CD4-positive, CD25-positive, alpha-beta regulatory T cell (primary cell): ENCODE measurements at places on chromosomes 2 and 18. TPM values are rescaled to one million over a fixed set of nuclear protein-coding genes. Genes with fewer than 3 reads are reported as not detected.

LIPG gene
- total RNA-seq = not detected

DNA sequence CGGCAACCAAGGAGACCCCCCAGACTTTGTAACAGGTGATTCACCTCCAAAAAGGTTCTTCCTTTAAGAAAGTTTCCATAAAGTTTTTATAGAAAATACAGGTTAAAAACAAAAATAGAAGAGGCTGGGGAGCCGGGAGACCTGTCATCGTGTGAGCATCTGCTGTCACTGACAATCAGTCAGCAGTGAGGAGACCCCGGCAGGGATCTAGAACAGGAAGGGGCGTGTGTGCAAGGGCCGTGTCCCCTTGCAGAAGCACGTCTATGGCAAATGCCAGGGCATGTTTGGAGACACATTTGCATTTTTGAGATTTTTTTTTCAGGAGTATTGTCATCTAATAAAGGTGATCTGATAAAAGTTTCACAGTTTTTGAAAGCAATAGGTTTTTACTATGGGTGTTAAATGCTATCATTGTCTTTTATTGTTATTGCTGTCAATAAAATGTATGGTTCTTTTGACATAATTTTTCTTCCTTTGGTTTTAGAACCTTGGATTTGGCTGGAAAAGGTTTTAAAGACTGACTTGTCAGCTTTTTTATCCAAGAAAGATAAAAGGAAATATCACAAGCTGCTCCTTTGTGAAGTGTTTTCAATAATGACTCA lies 52.1 kb downstream of the MTCL1 start:
- no peak overlapping the region for H3K4me3 ChIP-seq
- no peak for DNase-seq
- no peak overlapping the region for H3K27ac ChIP-seq

GRCh38 chr2:73642338-73643018 lies at the start of gene NAT8:
NAT8 (minus strand) TSS chr2:73642422; CDS start chr2:73641628, 794 bp downstream.
- no peak within 1 kb of the TSS for H3K4me3 ChIP-seq
- no peaks in the 10 kb centered on the region for H3K4me1 ChIP-seq
- H3K27me3 ChIP-seq = no peaks in the 10 kb centered on the region
- no peak within 1 kb of the TSS for H3K27ac ChIP-seq
- no peak for DNase-seq

INSIG2 gene
- 11.3 TPM for total RNA-seq

SLC5A7 gene
- not detected for total RNA-seq

AQP4 gene
- total RNA-seq = not detected

TSPYL6 gene
- total RNA-seq = not detected

GRB14 gene
- total RNA-seq = 0.69 TPM

DNA sequence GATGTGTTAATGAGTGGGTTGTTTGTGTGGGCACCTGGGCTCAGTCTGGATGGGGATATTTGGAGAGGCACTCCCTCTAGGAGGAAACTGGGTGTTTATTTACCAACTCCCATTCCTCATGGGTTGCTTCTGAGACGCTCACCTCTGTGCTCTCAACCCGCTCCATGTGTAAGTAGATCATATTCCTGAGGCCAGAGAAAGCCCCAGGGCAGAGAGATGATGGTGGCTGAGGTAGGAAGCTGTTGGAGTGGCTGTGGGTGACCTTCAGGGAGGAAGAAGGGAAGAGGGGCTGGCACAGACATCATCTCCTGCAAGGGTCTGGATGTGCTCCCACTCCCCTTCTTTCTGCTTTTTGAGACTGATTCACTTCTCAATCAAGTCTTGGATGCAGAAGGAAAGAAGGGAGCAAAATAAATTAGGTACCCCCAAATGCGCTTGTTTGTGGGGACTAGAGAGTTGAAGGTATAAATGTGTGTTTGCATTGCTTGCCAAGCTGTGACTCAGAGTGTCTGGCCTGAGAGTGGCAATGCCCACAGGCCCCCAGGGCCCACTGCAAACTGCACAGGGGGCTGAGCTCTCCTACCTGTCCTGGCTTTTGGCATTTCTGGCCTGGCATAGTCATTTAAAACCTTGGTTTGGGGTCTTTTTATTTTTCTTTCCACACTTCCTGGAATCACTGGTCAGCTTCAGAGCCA lies 57.2 kb upstream of the TNP1 start:
- no peak for DNase-seq
- H3K4me1 ChIP-seq = no peaks in the 10 kb centered on the region
- no peaks in the 10 kb centered on the region for H3K36me3 ChIP-seq
- no peaks in the 10 kb centered on the region for H3K27me3 ChIP-seq
- H3K4me3 ChIP-seq = no peak overlapping the region

- H3K27me3 ChIP-seq = no peaks in the 10 kb centered on the region
- no peak for DNase-seq
- H3K36me3 ChIP-seq = no peaks in the 10 kb centered on the region
Measured at GRCh38 chr2:133495226-133495625, 73.0 kb downstream of the NCKAP5 start.

- H3K4me1 ChIP-seq = no peaks in the 10 kb centered on the region
- DNase-seq = no peak
- H3K27me3 ChIP-seq = peaks cover 7% of the 10 kb centered on the region
Measured at GRCh38 chr2:205764270-205764746, 82.0 kb downstream of the NRP2 start.

LYPD1 gene
- total RNA-seq = not detected

UBXN4 gene
- total RNA-seq = 177 TPM

DNA sequence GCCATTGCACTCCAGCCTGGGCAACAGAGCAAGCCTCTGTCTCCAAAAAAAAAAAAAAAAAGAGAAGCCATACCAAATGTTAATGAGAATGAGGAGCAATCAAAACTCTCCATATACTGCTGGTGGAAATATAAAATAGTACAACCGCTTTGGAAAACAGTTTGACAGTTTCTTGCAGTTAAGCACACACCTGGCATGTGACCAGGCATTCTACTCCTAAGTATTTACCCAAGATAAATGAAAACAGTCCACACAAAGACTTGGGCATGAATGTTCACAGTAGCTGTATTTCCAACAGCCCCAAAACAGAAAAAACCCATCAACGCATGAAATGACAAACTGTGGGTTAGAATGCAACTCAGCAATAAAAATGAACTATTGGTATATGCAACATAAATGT lies 76.0 kb upstream of the ST8SIA5 start:
- no peak overlapping the region for H3K27ac ChIP-seq
- no peaks in the 10 kb centered on the region for H3K4me1 ChIP-seq
- no peaks in the 10 kb centered on the region for H3K27me3 ChIP-seq
- no peak for DNase-seq

- no peaks in the 10 kb centered on the region for H3K27me3 ChIP-seq
- no peak overlapping the region for H3K27ac ChIP-seq
- no peaks in the 10 kb centered on the region for H3K4me1 ChIP-seq
- no peak overlapping the region for H3K4me3 ChIP-seq
- H3K36me3 ChIP-seq = no peaks in the 10 kb centered on the region
Measured at GRCh38 chr2:144004742-144005141, 515.2 kb downstream of the ZEB2 start.

L3MBTL4 gene
- 2.1 TPM for total RNA-seq

DNA sequence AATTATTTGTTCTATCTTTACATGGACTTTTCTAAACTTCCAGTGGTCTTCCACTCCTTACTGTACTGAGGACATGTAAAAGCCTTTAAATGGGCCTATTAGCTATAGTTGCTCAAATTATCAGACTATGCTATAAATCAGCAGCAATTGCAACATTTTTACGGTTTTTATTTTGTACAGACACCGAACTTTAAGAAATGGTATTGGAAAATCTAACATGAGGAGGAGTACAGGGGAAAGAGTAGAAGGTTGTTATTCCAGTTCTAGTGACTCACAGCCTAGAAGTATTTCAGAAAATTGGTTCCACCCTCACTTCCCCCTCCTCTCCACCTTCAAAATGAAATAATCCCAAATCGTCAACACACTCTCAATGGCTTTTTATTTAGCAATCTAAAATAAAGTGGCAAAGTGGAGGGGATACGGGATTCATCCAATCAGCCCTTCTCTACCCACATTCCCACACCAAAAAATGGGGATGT lies 1.1 kb downstream of the NCKAP1 start:
- H3K36me3 ChIP-seq = no peaks in the 10 kb centered on the region
- no peak for DNase-seq
- peaks cover 35% of the 10 kb centered on the region for H3K27me3 ChIP-seq
- no peak overlapping the region for H3K27ac ChIP-seq
- peak overlapping the region; percentile 58 for H3K4me3 ChIP-seq

GRCh38 chr18:50696436-50696835 lies 123.4 kb downstream of the MRO start:
- H3K4me3 ChIP-seq = no peak overlapping the region
- no peaks in the 10 kb centered on the region for H3K4me1 ChIP-seq
- H3K36me3 ChIP-seq = no peaks in the 10 kb centered on the region
- H3K27ac ChIP-seq = no peak overlapping the region
- DNase-seq = no peak
- H3K27me3 ChIP-seq = no peaks in the 10 kb centered on the region

DNA sequence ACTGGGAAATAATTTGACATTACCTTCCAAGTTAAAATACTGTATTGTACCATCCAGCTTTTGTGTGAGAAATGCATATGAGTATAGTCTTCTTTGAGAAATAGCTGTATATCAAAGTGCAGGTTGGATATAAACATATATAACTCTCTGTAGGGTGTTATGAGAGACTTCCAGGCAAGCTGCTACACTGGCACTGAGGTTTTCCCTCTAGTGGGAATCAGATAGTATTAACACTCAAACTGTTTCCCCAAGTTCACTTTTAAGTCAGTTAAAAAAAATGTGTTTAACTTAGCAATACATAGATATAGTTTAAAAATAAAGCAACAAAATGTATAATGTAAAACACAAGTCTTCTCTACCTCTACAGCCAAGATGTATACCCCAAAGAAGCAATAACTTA lies 368.4 kb upstream of the SLC8A1 start:
- DNase-seq = no peak
- H3K4me3 ChIP-seq = peak overlapping the region; percentile 20
- H3K27me3 ChIP-seq = no peaks in the 10 kb centered on the region
- no peak overlapping the region for H3K27ac ChIP-seq
- no peaks in the 10 kb centered on the region for H3K36me3 ChIP-seq

DNA sequence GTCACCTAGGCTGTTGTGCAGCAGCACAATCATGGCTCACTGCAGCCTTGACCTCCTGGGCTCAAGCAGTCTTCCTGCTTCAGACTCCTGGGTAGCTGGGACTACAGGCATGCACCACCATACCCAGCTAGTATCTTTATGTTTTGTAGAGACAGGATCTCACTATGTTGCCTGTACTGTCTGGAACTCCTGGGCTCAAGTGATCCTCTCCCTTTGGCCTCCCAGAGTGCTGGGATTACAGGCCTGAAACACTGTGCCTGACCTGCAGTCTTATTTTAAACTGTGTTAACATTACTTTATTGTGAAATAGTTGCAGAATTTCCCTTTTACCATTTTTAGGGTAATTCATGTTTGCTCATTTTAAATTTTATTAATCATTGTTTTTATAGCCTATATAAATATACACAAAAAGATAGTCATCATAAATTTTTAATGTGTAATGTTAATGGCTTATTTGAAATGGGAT lies 24.6 kb downstream of the EML4 start:
- peak overlapping the region; percentile 72 for H3K4me3 ChIP-seq
- H3K27me3 ChIP-seq = no peaks in the 10 kb centered on the region
- H3K27ac ChIP-seq = peak overlapping the region; percentile 60
- H3K4me1 ChIP-seq = peaks cover 90% of the 10 kb centered on the region
- DNase-seq = no peak
- peaks cover 4% of the 10 kb centered on the region for H3K36me3 ChIP-seq

DNA sequence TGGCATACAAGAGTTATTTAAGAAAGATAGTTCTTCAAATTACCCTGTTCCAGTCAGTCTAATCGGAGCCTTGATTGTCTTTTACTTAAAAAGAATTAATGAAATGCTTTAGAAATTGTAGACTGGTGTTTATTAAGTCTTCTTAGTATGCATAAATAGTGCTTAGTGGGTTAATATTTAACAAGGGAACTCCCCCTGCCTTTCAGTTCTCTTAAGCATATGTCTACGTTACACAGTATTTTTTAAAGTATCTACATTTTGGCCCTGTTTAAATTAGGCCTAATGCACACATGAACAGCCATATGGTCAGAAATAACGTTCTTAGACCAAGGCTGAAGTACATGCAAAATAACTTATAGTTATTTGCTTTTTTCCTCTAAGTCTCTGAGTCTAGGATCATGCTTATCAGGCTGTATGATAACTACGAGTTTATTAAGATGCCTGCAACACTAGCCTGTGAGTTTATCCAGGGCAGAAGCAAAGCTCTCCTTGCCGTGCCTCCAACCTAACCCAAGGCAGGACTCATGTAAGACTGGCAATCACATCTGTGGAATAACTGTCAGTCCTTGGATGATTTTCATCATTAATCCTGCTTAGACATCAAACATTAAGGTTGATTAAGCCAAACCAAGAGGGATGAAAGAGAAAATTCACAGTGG lies 6.7 kb downstream of the BCL2 start:
- H3K4me1 ChIP-seq = peaks cover 92% of the 10 kb centered on the region
- peak overlapping the region; percentile 82 for H3K27ac ChIP-seq
- DNase-seq = no peak
- H3K36me3 ChIP-seq = peaks cover under 1% of the 10 kb centered on the region
- H3K4me3 ChIP-seq = peak overlapping the region; percentile 97

DNA sequence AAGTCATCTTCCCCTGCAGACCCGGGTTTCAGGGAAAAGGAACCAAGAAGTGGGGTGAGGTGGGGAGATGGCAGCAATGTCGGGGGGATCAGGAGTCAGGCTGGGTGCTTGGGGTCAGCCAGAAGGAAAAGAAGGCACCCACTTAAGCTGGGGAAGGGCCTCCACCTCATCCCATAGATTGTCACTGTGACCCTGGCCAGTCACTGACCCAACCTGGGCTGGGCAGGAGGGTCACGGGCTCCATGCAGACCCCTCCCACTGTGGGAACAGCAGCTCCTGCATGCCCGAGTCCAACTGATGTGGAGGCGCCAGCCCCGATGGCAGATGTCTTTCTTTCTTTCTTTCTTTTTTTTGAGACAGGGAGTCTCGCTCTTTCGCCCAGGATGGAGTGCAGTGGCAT lies 53.6 kb upstream of the HAAO start:
- no peaks in the 10 kb centered on the region for H3K27me3 ChIP-seq
- no peak overlapping the region for H3K27ac ChIP-seq
- H3K36me3 ChIP-seq = no peaks in the 10 kb centered on the region
- no peaks in the 10 kb centered on the region for H3K4me1 ChIP-seq
- H3K4me3 ChIP-seq = no peak overlapping the region

- H3K27me3 ChIP-seq = no peaks in the 10 kb centered on the region
- peak overlapping the region; percentile 61 for H3K4me3 ChIP-seq
- peak overlapping the region; percentile 69 for H3K27ac ChIP-seq
- peaks cover 10% of the 10 kb centered on the region for H3K36me3 ChIP-seq
Measured at GRCh38 chr2:197280015-197280702, 30.4 kb downstream of the ANKRD44 start.

DUSP2 gene
- 566 TPM for total RNA-seq

GRCh38 chr2:168858146-168858545 lies 32.1 kb downstream of the SPC25 start:
- H3K4me3 ChIP-seq = no peak overlapping the region
- H3K27me3 ChIP-seq = no peaks in the 10 kb centered on the region
- H3K4me1 ChIP-seq = no peaks in the 10 kb centered on the region
- no peak for DNase-seq
- H3K36me3 ChIP-seq = no peaks in the 10 kb centered on the region

DSC2 gene
- not detected for total RNA-seq

GRCh38 chr2:239381709-239382134 lies 19.1 kb downstream of the HDAC4 start:
- no peaks in the 10 kb centered on the region for H3K27me3 ChIP-seq
- no peaks in the 10 kb centered on the region for H3K36me3 ChIP-seq
- peak overlapping the region; percentile 96 for H3K4me3 ChIP-seq
- DNase-seq = no peak

- no peak overlapping the region for H3K4me3 ChIP-seq
- H3K4me1 ChIP-seq = no peaks in the 10 kb centered on the region
- DNase-seq = no peak
- peaks cover 7% of the 10 kb centered on the region for H3K36me3 ChIP-seq
Measured at GRCh38 chr2:119377993-119378345, 11.2 kb downstream of the DBI start.
